Tibial artery (tissue), 4 donors: ENCODE measurements at places on chromosomes 13 and 19.
A peak's percentile ranks its signal among the peaks of the same experiment; 100 is the strongest.

DNA sequence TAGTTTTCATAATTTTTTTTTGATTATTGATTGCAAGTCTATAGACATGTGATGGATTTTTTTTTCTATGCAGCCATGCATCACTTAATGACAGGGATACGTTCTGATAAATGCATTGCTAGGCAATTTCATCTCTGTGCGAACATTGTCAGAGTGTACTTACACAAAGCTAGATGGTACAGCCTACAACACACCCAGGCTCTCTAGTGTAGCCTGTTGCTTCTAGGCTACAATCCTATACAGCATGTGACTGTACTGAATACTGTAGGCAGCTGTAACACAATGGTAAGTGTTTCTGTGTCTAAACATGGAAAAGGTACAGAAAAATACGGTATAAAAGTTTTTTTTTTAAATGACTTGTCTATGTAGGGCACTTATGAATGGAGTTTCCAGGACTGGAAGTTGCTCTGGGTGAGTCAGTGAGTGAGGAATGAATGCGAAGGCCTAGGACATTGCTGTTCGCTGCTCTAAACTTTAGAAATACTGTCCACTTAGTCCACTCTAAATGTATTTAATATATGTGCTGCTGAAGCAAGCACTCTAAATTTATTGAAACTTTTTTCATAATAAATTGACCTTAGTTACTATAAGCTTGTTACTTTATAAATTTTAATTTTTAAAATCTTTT lies 20.3 kb downstream of the SPATA13 start:
- DNase-seq: no peak

DNA sequence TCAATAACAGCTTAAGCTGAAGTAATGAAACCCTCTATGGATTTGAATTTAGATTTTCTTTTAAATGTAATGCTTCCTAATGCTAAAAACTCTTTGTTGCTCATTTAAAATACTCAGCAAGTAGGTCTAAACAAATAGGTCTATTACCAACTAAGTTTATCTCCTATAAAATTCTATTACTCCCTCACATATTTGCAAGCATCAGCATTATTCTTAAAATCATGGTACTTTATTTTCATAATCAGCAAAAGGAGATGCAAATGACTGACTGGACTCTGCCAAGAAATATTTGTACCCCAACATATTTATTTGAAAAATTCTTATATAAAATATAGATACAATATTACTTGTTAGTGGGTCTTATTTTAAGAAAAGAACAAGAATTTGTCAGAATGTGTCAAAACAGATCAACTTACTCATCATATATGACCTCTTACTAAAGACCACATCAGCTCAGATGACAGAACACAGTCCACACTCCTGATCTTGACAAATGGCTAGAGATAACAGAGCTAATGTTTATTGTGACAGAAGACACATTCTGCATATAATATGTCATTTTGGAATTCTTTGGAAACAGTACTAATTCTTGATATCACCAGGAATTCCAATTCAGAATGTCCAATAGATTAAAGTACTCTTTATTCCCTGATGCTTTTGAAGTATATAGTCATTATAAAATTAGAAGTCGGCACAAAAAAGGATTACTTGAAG lies 704.6 kb upstream of the PCDH9 start:
- no peak for DNase-seq

DNA sequence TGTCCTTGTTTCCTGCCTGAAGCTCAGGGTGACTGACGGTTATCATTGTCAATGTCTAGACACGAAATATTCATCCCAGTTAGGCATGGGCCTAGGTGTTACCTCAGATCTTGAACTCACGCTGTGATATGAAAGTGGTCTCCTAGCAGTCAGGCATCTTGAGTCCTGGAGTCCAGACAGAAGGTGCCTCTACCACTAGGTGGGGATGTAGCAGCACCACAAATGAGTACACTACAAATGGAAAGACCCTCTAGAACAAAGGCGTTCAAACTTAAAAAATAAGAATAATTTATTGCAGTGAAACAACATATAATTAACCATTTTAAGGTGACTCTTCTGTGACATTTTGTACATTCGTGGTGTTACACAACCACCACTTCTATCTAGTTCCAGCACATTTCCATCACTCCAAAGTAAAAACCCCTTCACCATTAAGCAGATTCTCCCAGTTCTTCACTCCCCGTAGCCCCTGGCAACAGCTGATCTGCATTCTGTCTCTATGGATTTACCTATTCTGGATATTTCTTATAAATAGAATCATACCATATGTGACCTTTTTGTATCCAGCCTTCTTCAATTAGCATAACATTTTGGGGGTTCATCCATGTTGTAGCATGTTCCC lies 11.9 kb upstream of the FRY start:
- DNase-seq: no peak

DNA sequence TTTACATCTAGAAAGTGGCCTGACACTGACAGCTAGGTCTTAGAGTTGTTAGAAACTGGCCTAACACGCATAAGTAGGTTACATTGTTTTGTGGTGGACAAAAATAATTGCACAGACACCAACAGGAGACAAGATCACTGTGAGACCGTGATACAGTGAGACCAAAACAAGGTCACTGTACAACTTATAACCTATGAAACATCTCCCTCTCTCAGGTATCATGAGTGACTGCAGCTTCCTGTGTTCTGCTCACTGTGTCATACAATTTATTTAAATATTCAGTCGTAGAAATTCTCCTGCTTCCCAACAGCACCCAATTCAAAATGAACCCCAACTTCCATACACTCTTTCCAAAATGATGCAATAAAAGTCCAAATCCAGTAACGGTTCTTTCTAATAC lies 2165.2 kb downstream of the PCDH9 start:
- no peak for DNase-seq

- no peak for DNase-seq
Observed at GRCh38 chr13:79883216-79883615, 402.3 kb downstream of the NDFIP2 start.

DNA sequence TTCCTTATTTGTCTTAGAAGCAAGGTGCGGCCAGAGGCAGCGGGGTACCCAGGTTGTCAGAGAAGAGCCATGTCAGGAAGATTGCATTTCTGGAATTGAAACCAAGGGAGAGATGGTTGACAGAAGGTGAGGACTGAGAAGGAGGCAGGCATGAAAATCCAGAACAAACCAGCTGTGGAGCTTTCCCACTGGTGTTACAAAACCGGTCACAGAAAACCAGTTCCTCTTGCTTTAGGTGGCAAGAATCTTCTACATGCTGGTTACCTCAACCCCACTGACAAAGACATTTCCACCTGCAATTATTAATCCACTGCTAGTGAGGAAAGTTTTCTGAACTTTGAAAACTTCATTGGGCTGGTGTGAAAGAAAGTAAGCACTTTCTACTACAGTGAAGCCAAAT lies 64.0 kb upstream of the MED4 start:
- DNase-seq: no peak

- no peak for DNase-seq
Observed at GRCh38 chr13:65834897-65835296, 1395.2 kb downstream of the PCDH9 start.

DNA sequence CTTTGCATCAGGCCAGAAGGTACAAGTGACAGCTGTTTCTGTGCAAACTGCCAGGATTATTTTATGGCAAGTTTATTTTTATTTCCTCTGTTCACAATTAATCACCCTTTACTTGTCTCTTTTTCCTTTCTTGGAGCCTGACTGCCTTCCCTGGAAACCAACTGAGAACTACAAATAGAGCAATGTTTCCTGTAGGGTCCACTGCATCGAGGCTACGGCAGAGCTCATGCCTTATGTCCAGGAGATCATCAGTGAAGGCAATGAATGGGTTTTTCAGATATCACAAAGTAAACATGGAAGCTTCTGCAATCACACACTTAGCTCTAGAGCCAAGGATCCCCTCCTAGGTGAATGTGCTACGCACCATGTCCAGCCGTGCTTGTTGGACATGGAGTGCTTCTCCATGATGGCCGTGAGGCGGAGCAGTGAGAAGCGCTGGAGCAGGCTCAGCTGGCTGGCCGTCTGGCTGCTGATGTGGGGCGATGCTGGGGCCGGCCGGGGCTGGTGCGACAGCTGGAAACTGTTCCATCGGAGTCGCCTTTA lies 110.9 kb downstream of the KL start:
- DNase-seq: no peak

DNA sequence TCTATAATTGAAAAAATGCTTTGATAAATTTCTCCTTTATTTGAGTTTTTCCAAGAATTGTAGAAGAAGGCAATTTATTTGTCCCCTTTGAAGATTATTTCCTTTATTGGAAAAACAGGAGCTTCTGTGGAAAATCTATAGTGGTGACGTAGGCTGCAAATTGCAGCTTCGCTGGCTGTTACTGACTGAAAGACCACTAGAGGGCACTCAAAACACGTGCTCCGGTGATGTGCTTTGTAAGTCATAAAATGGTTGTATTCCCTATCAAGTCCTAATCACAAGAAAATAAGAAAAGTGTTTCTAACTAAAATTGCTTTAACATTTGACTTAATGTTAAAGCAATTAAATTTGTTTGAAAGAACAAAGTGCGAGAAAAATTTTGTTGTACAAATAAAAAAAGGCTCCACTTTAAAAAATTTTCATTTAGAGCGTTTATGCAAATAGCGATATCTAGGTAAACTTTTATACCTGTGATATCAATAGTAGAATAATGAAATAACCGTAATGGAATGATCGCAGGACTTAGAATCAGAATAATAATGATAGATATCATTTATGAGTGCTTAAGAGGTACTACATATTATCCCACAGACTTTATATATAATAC lies 638.2 kb upstream of the SPRY2 start:
- DNase-seq: peak; percentile 23

GRCh38 chr13:95207769-95208366 lies 93.4 kb downstream of the ABCC4 start:
- no peak for DNase-seq

- DNase-seq: no peak
Observed at GRCh38 chr13:38763446-38764381, 76.8 kb downstream of the FREM2 start.

- DNase-seq: peak; percentile 24
Observed at GRCh38 chr13:52846567-52847321, 1.7 kb downstream of the PCDH8 start.

- no peak for DNase-seq
Observed at GRCh38 chr13:43495732-43496131, 291.0 kb downstream of the ENOX1 start.
